ENCODE measurements at places on chromosomes 12 and 14. TPM values are rescaled to one million over a fixed set of nuclear protein-coding genes. Genes with fewer than 3 reads are reported as not detected.
A peak's percentile ranks its signal among the peaks of the same experiment; 100 is the strongest.

EPS8 gene
- 17.3 TPM for total RNA-seq

- DNase-seq = no peak
Measured at GRCh38 chr12:92844151-92844763, 84.8 kb downstream of the EEA1 start.

- DNase-seq = no peak
Measured at GRCh38 chr12:84793558-84794367, 118.8 kb downstream of the SLC6A15 start.

GRCh38 chr14:35252451-35252868 lies 39.7 kb upstream of the PSMA6 start:
- DNase-seq = no peak

- DNase-seq = no peak
Measured at GRCh38 chr14:53355581-53356112, 202.5 kb upstream of the DDHD1 start.

DNA sequence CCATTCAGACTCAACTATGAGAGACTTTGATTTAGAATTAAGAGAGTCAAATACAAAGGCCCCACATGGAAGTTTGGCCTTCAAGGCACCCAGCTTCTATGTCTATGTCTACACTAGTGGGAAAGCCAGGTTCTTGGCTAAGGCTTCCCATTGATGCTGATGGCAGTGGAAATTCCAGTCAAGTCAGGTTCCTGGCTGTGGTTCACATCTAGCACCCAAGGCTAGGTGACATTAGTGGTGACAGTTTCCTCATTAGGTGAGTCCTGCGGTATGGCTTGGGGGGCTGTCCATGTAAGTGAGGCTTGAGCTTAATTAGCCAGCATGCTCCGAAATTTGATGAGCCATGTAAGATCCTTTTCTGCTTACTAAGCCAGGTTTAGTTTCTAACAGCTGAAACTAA lies 460.9 kb downstream of the RMST start:
- DNase-seq = no peak

DNA sequence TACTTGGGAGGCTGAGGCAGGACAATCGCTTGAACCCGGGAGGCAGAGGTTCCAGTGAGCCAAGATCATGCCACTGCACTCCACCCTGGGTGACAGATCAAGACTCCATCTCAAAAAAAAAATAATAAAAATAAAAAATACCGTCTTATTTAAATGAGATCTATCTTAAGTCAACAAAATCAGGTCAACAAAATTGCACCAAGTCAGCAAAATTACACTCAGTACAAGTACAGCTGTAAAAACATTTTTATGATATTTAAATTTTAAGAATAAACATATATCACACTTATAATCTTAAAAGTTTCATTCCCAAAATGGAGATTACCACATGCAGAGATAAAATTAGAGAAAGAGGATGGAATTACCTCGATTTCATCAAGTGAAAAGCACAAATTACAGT lies 33.2 kb downstream of the HECTD1 start:
- no peak for DNase-seq

- no peak for DNase-seq
Measured at GRCh38 chr12:14949631-14950030, 11.3 kb upstream of the ERP27 start.

AMDHD1 gene
- not detected for total RNA-seq

- no peak for DNase-seq
Measured at GRCh38 chr14:58501214-58501816, 73.8 kb downstream of the KIAA0586 start.

SLC2A13 gene
- total RNA-seq = 2.6 TPM

DNA sequence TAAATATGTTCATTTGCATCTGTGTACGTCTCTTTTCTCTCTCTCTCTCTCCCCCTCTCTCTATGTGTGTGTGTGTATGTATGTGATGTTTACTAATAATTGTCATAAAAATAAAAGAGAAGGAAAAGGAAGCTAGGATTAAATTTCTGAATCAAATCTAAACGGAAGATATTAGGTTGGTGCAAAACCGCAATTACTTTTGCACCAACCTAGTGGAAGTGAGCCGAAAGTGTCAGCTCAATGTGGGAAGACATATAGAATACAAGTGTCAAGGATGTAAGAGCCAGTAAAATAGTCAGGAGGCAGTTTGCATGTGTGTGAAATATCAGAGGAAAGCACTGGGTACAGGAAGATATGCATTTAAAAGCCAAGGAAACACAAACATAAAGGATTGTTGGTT lies 18.5 kb upstream of the OR4K17 start:
- DNase-seq = no peak

PIWIL1 gene
- total RNA-seq = not detected

DNA sequence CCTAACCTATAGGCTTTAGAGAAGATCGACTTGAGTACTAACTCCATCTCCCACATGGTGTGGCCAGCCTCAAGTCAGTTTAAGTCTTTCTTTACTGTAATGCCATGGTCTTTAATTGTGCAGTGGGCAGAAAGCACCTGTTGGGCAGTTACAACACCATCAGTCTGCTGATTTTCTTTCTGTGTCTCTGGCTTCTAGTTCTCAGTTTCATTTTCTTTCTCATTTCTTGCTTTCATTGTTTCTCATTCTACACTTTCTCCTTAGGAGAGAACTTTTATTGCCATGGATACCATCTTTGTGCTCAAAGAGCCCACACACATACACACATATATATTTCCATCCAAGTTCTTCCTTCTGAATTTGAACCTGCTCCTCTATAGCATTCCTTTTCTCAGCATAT lies 96.1 kb upstream of the SLC16A7 start:
- DNase-seq = no peak

GRCh38 chr14:61296719-61297502 lies 15.8 kb upstream of the TMEM30B start:
- DNase-seq = no peak

DNA sequence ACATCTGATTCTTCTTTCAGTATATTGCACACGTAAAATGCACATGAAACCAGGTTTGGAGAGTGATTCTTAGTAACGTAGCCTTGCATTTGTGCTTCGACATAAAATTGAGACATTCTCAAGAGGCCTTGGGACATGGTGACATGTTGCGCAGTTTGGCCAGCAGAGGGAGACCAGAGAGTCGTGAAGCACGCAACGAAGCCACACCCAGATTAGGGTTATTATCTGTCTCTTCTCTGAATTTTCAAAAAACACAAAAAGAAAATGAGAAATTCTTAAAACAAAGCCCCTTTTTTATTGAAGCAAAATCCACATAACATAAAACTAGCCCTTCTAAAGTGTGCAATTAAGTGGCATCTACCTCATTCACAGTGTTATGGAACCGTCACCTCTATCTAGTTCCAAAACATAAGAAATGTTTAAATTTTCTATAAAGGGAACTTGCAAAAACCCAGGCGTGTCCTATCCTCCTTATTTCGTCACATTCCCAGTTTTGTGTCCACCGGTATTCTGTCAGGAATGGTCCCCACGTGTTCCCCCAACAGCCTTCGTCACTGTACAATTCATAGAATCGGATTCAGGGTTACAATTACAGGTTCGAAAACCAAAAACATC lies 108.8 kb upstream of the ATF7IP start:
- DNase-seq = peak; percentile 20

- DNase-seq = no peak
Measured at GRCh38 chr14:59959668-59960067, 39.7 kb downstream of the LRRC9 start.

DNA sequence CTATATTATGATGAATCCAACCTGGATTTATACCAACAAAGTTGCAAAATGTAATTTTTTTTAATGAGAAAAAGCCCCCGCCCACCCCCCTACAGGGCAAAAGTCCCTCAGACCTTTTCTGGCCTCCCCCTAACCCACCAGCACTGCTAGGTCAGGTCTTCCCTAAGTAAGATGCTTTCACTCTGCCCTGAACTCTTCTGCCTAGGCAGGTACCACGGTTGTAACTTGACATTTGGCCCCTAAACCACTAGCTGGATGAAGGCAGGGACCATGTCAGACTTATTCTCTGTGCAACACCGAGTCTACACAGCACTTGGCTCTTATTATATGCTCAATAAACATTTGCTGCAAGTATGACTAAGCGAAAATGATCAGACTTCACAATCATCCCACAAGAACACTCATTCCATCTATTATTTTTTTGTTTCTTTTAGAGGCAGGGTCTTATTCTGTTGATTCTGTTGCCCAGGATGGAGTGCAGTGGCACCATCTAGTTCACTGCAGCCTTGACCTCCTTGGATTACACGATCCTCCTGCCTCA lies 63.2 kb downstream of the SPRING1 start:
- no peak for DNase-seq

GPR135 gene
- 1.8 TPM for total RNA-seq

- no peak for DNase-seq
Measured at GRCh38 chr14:29273513-29273912, 506.9 kb downstream of the FOXG1 start.

GRCh38 chr12:89707703-89708564 lies 704 bp downstream of the ATP2B1 start:
- no peak for DNase-seq

DNA sequence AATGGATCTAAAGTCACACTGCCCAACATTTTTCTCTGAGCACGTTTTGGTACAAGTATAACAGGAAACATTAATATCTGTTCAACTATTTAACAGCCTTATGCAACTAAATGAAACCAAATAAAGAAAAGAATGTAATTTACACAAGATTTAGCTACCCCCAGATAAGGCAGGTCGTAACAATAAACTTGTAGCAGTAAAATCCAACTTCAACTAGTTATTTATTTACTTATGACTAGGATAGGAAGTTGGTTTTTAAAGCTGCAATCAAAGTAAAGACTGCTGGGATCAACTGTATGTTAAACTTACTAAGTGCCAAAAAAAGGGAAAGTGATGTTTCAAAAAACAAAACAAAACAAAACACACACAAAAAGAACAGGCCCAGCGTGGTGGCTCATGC lies 30.9 kb downstream of the FERMT2 start:
- no peak for DNase-seq

DNA sequence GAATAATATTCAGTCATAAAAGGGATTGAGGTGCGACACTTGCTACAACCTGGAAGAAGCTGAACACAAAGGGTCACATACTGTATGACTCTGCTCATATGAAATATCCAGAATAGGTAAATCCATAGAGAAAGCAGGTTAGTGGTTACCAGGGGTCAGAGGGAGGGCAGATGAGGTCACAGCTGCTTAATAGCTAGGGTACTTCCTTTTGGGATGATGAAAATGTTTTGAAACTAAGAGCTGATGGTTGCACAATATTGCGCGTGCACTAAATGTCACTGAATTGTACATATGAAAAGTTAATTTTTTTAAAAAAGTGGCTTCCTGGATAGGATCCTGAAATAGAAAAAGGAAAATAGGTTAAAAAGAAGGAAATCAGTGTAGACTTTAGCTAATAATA lies 23.8 kb downstream of the NEUROD4 start:
- no peak for DNase-seq

DNA sequence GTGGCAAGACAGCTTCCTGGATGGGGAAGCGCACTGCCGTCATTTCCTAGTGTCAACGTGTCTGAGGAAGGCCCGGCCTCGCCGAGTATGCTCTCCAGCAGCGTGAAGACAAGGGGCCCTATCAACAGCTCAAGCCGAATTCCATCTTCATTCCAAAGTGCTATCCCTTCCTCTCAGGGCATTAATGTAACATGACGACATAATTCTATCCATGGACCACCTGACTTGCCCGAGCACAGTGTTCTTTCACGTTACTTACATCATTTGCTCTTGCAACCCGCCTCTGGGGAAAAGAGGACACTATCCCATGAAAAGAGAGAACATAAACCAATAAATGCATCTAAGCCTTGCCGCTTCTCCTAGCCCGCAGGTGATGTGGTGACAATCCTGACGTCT lies 22.9 kb downstream of the CCDC92 start:
- no peak for DNase-seq

LYZ gene
- total RNA-seq = 2.7 TPM

KRT79 gene
- not detected for total RNA-seq

P2RX2 gene
- total RNA-seq = 0.35 TPM
